ENCODE measurements at places on chromosomes 7 and 10.

DNA sequence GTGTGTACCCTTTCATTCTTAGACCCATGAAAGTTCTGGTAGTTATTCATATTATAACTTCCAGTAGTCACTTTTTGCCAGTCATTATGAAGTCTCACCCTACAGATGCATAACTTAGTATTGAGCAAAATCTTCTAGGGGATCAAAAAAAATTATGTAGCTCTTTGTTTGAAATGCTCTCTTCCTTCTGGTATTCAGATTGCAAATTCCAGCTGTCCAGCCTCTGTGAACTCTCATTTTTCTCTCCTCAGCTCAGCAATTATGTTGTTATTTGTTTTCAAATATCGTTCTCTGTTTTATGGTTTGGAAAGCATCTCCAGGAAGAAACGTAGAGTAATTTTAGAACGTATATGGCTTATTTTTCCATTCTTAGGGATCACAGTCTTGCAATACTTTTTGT is 442.5 kb downstream of the SEMA3D start:
- no peak for DNase-seq

DNA sequence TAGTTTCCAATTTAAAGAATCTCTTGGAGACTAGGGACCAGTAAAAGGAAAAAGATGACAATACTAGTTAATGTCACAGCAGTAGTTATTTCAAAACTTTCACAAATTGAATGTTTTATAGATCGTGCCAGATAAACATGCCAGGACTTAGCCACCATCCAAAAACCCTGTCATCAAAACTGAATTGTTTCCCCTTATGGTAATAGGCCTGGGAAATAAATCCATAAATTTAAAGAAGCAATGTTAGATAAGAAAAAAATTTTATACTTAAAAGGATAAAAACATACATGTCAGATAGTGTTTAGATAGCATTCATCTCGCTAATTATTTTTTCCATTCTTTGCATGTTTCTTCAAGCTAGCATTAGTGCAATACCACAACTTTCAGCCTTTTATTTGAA is 71.2 kb downstream of the SUGCT start:
- DNase-seq = no peak

GRCh38 chr10:76049581-76050290 is 618.3 kb downstream of the LRMDA start:
- no peak for DNase-seq

GRCh38 chr10:47406870-47407691 is 23.0 kb upstream of the ZNF488 start:
- DNase-seq = no peak

DNA sequence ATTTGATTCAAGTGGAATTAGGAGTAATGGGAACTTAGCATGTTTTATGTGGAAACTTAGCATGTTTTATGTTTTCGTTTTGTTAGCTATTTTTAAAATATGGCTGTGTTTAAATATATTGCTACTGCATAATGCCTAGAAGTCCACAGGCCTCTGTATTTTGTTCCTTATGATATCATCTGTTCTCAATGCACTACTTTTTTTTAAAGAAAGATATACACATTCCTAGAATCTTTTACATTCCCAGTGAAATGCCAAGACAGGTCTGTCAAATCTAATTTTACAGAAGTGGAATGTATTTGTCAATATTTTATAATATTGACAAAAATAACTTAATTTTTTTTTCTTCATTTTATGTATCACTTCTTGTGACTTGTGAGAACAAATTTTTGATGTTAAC is 51.6 kb downstream of the ST7 start:
- DNase-seq = no peak

- DNase-seq = no peak
Observed at GRCh38 chr10:124642088-124642710, 102.0 kb downstream of the FAM53B start.

DNA sequence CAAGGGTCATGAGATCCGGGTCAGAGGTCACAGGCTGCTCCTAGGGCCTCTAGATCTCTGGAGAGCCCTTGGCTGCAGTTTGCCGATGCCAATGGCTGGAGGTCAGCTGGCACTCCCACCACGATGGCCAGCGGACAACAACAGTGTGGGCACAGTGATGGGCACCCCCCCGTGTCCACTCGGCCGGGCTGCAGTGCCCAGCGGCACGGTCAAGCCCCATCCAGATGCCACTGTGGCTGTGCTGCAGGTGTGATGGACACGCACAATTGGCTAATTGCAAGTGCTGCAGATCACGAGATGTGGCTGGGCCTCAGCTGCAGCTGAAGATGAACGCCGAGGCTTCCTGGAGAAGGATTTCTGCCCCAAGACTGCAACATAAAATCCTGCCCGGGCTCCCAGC is 80.7 kb downstream of the PDGFA start:
- DNase-seq = no peak

- DNase-seq = no peak
Observed at GRCh38 chr10:36943544-36943943, 181.9 kb upstream of the ANKRD30A start.

- no peak for DNase-seq
Observed at GRCh38 chr7:51010534-51010933, 227.8 kb upstream of the GRB10 start.

GRCh38 chr10:112375721-112376395 is 1.9 kb downstream of the ACSL5 start:
- no peak for DNase-seq

- no peak for DNase-seq
Observed at GRCh38 chr7:74606101-74606908, 51.2 kb upstream of the GTF2I start.

DNA sequence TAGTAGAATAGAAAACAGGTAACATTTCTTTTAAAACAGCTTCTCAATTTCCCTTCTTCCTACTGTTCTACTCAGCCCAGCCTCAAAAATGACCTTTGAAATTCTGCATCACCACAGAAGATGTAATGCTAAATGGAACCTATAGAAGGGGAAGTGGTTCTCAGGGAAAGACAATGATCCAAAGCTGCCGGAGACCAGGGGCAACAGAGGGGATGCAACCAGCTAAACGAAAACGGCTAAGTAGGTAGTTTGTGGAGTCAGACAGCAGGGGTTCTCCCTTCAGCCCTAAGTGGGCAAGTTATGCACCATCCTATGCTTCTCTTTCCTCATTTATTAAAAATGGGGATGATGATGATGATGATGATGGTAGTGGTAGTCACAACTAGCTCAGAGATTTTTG is 214.3 kb downstream of the ELMO1 start:
- no peak for DNase-seq

GRCh38 chr7:25852939-25853271 is 299.1 kb upstream of the NFE2L3 start:
- DNase-seq = no peak

- DNase-seq = no peak
Observed at GRCh38 chr7:131683536-131684125, 127.2 kb upstream of the PODXL start.

- DNase-seq = no peak
Observed at GRCh38 chr7:48718731-48719378, 205.5 kb upstream of the CDC14C start.

DNA sequence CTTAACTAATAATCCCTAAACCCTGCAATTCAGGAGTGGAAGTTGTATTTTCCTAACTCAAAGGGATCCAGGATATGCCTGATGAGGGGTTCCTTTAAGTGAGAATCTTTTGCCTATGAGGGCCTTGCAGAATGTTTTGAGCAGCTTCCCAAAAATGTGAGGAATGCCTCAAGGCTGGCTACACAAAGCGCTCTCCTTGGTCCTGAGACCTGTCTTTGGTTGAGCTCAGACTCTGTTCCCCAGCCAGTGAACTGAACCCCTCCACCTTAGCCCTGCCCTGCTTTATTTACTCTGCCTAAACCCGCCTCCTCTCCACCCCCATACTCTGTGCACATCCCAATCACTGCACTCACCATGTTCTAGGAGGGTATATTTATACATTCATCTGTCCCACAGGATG is 108.6 kb downstream of the NRCAM start:
- no peak for DNase-seq

DNA sequence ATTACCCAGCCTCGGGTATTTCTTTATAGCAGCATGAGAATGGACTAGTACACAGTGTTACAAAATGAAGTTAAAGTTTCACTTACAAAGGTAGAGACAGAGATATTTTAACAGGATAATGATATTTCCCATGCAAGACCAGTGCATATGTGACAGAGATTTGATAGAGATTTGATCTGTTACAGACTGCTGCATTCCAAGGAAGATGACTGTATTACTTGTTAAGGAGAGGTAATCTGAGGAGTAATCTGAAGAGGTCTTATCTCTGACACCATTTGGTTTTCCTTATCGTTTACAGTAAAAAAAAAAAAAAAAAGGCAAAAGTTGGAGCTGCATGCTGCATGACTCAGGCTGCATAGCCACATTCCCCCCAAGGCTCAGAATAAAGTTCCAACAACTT is 289.6 kb downstream of the POM121L12 start:
- no peak for DNase-seq

- no peak for DNase-seq
Observed at GRCh38 chr10:74949843-74950765, 123.7 kb downstream of the KAT6B start.

DNA sequence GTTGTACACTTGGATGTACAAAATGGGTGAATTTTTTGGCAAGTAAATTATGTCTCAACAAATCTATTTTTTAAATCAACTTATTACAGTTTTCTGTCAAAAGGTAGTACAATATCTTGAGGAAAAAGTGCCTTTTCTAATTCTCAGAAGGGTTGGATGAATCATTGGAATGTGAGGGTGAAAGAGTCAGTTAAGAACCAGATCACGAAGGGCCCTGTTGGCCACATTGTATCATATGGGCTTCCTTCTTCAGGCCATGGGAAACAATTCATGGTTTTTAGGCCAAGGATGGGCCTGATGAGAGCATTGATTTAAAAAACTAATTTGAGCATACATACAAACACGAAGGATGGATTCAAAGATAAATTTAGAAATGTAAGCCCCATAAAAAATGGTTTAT is 503.7 kb downstream of the TNS3 start:
- no peak for DNase-seq

DNA sequence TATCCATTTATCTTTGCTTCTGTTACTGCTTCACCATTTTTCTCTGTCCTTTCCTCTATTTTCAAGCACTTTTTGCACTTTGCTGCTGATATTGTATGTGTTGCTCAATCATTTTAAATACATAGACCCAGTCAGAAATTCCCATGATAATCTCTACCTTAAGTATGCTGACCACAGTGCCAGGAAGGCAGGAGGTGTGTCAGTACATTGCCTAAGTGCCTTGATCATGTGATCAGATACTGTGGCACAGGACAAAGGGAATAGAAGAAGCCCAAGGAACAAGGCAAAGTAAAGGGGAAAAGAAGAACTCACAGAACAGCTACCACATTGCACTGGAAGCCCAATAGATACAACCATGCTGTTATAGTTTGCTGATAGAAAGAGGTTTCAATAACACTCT is 53.7 kb upstream of the CD36 start:
- no peak for DNase-seq

DNA sequence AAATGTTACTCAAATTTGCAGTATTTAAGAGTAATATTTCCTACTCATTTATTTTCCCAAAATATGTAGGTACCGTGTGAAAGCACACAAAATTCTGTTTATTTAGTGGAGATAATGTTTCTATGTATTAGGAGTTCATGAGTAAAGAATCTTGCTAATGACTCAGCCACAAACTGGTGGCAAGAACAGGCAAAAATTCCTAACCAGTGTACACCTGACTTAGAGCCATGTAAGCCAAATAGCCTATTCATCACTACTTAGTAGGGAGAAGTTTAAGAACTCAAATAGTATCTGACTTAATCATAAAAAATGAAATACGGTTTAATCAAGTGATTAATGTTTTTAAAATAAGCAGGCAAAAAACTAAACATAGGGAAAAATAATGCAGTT is 169.0 kb downstream of the SRPK2 start:
- DNase-seq = no peak

DNA sequence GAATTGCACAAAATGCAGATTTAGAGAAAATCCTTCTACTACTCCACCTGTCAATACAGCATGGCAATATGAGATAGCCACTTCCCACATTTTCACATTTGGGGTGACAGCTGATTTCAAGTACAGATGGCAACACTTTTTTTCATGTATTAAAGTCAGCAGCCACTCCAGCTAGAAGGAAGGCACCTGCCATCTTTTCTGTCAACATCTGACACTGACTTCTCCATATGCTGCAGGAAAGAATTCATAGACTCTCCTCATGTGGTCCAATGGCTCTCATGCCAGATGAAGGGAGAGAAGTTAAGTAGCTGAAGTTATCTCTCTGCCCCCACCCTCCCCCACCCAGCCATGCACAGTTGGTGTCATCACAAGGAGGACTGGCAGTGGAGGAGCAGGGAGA is 912.0 kb downstream of the SORCS1 start:
- DNase-seq = no peak

- no peak for DNase-seq
Observed at GRCh38 chr7:48931481-48931880, 7.1 kb downstream of the CDC14C start.

DNA sequence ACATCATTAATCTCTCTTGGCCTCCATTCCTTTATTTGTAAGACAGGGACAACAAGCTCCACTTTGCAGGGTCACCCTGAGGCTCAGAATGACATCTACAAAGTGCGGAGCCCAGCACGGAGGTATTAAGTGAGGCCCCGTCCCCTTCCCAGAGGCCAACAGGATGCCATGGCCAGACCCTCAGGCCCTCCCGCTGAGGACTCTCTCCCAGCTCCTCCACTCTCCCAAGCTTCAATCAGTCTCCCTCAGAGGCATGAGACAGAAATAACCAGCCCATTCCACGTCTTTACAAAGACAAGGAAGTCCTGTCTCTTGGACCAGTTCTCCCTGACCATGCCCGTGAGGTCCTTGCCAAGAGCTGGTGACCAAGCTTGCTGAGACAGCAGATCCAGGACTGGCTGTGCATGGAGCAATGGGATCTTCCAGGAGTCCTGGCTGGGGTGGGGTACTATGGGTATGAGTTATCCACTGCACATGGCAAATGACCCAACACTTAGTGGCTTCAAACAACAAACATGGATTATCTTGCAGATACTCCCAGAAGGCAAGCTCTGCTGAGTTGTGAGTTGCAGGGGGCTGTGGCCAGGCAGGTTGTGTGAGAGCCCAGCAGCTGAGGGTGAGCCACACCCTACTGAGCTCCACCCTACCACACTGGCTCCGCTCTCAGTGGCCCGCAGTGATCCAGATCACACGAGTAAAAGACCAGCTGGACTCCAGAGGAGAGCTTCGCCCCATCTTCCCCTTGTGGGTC is 4.3 kb upstream of the PPIF start:
- DNase-seq = no peak

DNA sequence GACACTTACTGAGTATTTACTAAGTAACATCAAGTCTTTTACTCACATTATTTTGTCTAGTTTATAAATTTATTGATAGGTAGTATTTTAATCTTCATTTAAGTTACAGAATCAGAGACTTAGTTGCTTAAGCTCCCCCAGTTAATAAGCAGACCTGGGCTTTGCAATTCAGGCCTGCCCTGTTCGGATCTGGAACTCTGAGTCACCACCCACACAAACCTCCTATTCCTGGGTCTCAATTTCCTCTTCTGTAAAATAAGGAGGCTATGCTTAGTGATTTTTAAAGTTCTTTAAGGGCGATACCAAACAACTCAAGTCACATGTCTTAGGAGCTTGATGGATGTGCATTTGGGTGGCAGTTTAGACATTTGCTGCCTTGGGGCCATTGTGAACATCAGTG is 3.5 kb upstream of the MGAM start:
- DNase-seq = no peak

GRCh38 chr10:12051241-12051640 is 8.6 kb upstream of the UPF2 start:
- DNase-seq = no peak
